Body of pancreas (tissue), 4 donors: ENCODE measurements at places on chromosomes 16 and 17. TPM values are rescaled to one million over a fixed set of nuclear protein-coding genes. Genes with fewer than 3 reads are reported as not detected.

Gene CHMP6
- 10.4 TPM for total RNA-seq

Gene RRAD
- not detected for total RNA-seq

Gene PRRT2
- not detected for total RNA-seq

- H3K27me3 ChIP-seq, result no peaks in the 10 kb centered on the region
- DNase-seq, result peak; percentile 58
- no peak overlapping the region for H3K4me3 ChIP-seq
- no peak overlapping the region for H3K27ac ChIP-seq
These were observed 89.3 kb upstream of the GSE1 start for GRCh38 chr16:85523602-85524364.

DNA sequence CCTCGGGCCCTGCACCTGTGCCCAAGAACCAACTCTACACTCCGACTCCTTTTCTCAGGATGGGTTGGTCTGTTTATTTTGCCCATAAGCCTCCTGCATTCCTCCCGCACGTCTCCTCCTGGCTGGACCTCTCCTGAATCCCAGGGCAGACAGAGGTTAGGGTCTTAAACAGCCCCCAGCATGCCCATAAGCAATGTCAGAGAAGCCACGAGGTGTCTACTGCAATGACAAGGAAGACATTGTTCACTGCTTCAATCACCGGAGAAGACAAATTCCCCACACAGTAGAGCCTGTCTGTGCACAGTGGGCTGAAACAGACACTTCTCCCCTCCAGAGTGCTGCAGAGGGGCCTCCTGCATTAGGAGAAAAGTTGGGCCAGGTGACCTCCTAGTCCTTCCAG is 230.6 kb upstream of the RPL38 start:
- DNase-seq, result no peak
- no peak overlapping the region for H3K4me3 ChIP-seq
- H3K27me3 ChIP-seq, result no peaks in the 10 kb centered on the region
- no peak overlapping the region for H3K27ac ChIP-seq
- H3K36me3 ChIP-seq, result no peaks in the 10 kb centered on the region

DNA sequence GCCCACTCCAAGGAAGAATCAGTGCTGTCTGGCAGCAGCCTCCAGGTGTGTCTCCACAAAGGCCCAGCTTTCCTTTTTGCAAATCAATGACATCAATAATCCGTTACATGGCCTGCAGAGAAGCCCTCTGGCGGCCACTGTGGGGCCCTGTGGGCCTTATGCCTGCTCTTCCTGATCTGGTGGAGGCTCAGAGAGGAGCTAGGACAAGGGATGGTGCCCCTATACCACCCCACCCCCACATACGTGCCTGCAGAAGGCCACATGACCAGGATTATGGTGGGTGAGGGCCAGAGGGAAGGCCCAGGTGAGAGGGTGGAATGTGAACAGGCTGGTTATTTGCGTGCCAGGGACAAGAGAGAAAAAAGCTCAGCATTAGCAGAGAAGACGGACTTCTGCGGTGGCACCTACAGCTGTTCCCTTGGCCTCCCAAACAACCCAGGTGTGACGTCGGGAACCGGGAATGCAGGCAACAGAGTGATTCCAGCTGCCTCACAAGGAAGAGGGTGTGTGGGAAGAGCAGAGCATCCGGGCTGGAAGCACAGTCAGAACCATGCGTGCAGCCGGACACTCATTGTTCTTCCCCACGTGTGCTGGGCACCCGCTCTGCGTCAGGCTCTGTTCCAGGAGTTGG is 22.5 kb downstream of the EIF4A3 start:
- H3K36me3 ChIP-seq, result no peaks in the 10 kb centered on the region
- peaks cover 13% of the 10 kb centered on the region for H3K4me1 ChIP-seq
- DNase-seq, result peak; percentile 43
- H3K4me3 ChIP-seq, result no peak overlapping the region

DNA sequence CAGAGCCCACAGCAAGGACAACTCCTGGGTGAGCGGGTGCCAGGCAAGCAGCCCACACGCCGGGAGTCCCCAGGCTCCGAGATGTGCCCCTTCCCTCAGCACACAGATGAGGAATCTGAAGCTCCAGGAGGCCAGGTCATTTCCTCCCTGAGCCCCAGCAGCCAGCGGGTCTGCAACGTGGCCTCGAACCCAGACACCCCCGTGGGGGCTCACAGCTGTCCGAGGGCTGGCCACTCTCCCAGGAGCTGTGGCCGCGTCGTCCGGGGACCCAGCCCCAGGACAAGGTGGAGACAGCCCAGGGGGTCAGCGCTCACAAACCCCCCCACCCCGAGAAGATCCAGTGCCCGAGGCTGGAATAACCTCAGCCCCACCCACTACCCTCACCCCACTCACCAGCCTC is 17.4 kb upstream of the C1QTNF8 start:
- no peak overlapping the region for H3K4me3 ChIP-seq
- no peak overlapping the region for H3K27ac ChIP-seq
- no peaks in the 10 kb centered on the region for H3K27me3 ChIP-seq
- no peaks in the 10 kb centered on the region for H3K36me3 ChIP-seq
- DNase-seq, result no peak
- peaks cover 9% of the 10 kb centered on the region for H3K4me1 ChIP-seq

DNA sequence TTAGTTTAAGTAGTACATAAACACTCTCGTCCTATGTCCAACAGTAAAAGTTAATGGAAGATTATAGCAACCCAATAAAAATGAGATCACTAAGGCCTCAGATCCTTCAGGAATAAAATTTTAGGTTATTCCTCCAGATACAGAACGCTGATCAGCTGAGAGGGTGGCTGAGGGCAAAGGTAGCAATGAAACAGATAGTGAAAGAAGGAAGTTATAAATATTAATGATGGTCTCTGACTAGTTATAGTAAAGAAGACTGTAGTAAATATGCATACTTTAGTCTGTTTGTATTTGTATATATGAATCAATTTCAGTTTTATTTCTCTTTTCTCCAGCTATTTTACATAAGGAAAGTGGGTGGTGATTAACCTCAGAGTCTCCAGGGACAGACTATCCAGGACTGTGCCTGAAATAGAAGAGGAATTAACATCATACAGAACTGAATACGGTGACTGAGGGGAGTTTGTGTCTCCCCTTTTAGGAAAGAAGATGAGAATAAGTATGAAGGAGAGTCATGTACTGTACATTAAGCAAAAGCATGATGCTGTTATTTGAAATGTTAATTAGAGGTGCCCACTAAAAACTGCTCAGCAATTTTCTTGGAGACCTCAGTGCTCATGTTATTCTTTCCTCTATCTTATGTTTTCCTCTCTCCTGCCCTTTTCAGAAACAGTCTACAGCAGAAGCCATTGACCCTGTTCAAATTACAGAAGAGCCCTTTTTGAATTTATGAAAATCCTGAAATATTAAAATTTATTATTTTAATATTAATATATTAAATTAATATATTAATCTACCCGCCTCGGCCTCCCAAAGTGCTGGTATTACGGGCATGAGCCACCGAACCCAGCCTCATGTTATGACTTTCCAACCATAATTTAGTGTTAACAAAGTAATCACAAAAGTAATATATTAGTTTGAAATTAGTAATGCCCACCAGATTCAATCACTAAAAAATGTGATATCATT is 36.5 kb upstream of the DHRS7B start:
- no peaks in the 10 kb centered on the region for H3K27me3 ChIP-seq
- H3K4me1 ChIP-seq, result no peaks in the 10 kb centered on the region
- DNase-seq, result no peak

GRCh38 chr16:87531418-87531817 is 38.6 kb upstream of the ZCCHC14 start:
- no peaks in the 10 kb centered on the region for H3K27me3 ChIP-seq
- H3K4me3 ChIP-seq, result no peak overlapping the region
- no peaks in the 10 kb centered on the region for H3K4me1 ChIP-seq
- no peak overlapping the region for H3K27ac ChIP-seq

DNA sequence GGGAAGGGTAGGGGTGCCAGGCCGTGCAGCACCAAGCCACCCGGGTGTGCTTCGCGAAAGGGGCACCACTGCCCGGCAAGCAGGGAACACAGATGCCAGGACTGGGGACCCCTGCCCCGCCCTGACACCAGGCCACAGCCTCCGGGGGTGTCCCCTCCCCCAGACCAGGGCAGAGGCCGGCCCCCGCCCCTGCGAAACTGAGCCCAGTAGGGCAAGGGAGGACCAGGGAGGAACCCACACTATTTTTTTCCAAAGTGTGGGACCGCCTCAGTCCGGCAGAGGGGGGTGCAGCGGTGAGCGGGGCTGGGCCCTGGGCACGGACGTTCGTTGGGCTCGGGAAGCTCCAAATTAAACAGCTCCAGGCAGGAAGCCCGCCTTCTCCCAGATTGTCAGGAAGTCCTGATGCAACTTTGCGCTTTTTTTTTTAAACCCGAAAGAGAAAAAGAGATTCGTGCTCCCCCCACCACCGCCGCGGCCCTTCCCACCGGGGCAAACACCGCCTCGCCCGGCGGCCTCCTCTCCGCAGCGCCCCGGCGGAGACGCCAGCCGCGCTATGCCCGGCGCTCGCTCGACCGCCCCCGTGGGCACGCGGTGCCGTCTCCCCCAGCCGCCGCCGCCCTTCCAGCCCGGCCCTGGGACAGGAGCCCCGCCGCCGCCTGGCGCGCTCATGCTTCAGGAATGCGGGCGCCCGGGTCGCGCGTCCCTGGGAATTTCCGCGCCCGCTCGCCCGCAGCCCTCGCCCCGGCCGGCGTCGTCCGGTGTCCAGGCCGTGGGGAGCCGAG is 755 bp downstream of the PIEZO1 start:
- no peaks in the 10 kb centered on the region for H3K27me3 ChIP-seq
- H3K4me3 ChIP-seq, result no peak overlapping the region
- peaks cover 41% of the 10 kb centered on the region for H3K4me1 ChIP-seq
- peak; percentile 75 for DNase-seq
